ENCODE measurements at places on chromosomes 4 and X.
A peak's percentile ranks its signal among the peaks of the same experiment; 100 is the strongest.

GRCh38 chr4:581753-582361 lies 5.8 kb upstream of the TMEM271 start:
- DNase-seq, result no peak

DNA sequence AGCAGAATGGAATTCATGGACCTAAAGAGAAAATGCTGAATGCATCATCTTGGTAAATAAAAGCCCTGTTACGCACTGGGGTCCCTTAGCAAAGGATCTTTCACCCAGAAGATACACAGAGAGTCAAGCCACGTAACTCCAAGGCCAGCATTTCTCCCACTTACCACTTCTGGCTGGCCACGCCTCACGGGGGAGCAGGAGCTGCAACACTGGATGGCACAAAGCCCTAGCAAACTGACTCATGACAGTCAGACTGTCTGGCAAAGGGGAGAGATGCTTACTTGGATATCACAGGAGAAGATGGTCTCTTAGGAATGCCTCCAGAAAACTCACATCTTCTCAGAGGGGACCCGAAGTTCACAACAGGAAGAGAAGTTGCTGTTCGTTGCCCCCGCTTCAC lies 51.4 kb upstream of the BCLAF3 start:
- no peak for DNase-seq

- no peak for DNase-seq
These were observed 187.3 kb upstream of the CXCL13 start for GRCh38 chr4:77418333-77418732.

DNA sequence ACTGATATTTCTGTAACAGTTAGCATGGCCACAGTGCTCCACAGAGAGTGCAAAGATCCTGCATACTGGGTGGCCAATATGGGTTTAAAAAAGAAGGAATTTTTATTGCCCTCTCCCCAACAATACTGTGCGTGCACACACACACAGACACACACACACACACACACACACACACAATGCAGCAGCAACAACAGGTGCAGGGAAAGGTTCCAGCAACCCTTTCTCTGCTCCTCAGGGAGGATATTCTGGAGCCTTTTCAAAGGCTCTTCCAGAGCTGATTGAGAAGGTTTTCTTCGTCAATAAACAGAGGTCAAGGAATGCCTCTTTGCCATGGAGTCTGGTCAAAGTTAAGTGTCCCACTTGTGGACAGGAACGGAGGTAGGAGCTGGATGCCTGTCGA lies 84.8 kb upstream of the ZFP42 start:
- no peak for DNase-seq

DNA sequence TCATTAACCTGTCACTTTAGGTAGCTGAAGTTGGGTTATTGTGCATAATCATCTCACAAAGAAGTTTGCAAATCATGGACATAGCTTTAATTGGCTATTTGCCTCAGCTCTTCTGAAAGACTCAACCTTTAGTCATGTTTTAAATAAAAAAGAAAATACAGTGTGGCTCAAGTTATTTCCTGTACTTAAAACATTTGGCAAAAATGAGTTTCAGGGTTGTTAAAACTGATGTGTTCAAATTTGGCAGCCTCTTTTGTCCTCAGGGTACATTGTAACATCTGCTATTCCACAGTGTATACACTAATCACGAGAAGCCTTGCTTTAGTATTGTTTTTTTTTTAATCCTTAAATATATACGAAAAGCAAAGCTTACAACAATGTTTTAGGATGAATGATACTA lies 31.5 kb upstream of the HPGD start:
- no peak for DNase-seq

DNA sequence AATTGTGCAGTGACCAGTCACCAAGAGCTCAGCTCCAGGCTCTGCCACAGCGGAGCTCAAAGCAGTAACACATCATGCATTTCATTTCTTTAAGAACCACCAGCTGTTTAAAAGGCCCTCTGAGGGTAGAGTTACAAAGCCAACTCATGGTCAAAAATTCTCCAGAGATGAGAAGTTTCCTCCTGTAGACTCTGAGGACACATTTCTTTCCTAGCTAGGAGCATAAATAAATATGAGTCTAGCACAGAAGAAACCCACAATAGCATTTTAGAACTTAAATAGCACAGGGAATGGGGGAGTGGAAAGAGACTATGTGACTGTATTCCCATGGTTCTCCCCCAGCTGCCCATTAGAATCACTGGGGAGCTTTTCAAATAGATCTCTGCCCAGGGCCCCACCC lies 6.5 kb upstream of the CRMP1 start:
- no peak for DNase-seq

- no peak for DNase-seq
These were observed 77.1 kb downstream of the DCLK2 start for GRCh38 chr4:150155391-150155790.

DNA sequence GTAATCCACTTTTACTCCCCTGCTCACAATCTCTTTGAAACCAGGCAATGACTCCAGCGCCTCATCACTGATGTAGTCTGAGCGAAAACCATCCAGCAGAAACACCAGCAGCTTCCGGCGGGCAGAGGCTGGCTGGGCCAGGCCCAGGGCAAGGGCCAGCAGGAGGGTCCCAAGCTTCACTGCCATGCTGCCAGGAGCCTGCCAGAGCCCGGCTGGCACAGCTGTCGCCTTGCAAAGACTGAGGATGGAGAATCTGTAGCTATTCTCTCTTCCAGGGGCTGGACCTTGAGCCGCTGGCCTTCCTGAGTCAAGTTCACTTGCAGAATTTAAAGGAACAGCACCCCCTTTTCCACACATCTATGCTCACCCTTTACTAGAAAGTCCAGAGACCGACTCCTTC lies at the start of gene ENPP6:
Gene ENPP6, minus strand, starts transcription at position 240 of the 400 bp plus-strand sequence. Its CDS starts 54 bp downstream, at position 186.
- DNase-seq, result no peak

- peak; percentile 6 for DNase-seq
These were observed 330.7 kb upstream of the RASGEF1B start for GRCh38 chr4:81802285-81802846.

DNA sequence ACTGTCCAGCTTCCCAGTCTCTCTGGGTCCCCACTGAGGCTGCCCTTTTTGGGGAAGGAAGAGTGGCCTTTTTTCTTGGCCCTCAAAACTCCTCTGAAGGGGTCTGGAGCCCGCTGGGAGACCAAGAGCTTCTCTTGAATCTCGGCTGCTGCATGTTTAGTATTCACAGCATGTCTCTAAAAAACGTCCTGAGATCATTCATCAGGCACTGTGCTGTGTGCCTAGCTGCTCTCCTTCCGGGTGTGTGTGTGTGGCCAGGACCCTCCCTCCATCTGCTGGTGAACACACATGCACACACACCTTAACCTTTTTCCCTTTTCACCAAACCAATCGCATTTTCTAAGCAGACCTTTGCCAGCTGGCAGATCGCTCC lies 841 bp upstream of the FRMPD3 start:
- no peak for DNase-seq

DNA sequence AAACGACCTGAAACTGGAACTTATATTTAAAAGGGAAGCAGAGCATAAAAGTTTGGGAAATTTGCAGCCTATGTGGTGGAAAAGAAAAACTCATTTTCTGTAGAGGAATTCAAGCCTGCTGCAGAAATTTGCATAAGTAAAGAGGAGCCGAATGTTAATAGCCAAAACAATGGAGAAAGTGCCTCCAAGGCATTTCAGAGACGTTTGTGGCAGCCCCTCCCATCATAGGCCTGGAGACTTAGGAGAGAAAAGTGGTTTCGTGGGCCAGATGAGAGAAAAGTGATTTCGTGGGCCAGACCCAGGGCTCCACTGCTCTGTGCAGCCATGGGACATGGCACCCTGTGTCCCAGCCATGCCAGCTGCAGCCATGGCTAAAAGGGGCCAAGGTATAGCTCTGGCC lies 361.9 kb downstream of the PCDH19 start:
- no peak for DNase-seq

- DNase-seq, result no peak
These were observed 115.7 kb upstream of the MAP3K15 start for GRCh38 chrX:19630776-19631707.

DNA sequence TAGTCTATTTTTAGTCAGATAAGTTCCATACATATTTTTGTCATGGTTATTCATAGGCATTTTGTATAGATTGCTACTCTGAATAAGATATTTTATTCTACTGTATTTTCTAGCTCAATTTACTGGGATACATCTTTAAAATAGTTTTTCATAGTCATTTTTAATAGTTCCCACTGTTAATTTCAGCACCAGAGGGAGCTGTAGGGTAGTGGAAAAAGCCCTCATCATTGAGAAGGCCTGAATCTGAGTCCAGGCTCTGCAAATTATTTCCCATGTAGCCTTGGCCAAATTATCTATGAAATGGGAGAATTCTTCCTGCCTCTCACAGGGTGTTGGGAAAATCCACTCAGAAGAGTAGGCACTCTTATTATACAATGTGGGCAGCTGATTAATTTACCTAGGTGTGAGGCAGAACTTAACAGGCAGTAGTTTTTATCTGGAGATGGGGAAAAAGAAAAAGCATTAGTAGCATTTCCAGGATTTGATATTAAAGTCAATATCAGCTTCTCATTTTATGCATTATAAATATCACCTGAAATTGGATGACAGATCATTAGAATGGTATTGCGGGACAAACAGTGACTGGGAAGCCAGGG lies 102.9 kb upstream of the PAQR3 start:
- DNase-seq, result no peak

DNA sequence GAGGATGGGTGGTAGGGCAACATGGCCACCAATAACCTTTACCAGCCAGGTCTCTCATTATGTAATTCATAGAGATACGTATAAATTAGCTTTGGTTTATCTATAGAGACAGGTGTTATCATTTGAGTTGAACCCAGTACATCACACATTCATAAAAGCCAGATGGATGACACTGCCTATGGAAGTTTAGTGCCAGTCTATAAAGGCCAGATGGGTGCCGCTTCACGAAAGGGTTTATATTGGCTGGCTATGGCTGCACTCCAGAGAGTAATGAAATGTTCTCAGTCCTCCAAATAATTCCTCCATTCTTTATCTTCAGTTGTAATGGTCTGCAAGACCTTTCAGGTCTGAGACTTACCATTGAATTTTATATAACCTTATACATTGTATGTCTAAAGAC lies 331.9 kb upstream of the NR3C2 start:
- DNase-seq, result no peak

- no peak for DNase-seq
These were observed 471.2 kb downstream of the GASK1B start for GRCh38 chr4:157701695-157701994.

DNA sequence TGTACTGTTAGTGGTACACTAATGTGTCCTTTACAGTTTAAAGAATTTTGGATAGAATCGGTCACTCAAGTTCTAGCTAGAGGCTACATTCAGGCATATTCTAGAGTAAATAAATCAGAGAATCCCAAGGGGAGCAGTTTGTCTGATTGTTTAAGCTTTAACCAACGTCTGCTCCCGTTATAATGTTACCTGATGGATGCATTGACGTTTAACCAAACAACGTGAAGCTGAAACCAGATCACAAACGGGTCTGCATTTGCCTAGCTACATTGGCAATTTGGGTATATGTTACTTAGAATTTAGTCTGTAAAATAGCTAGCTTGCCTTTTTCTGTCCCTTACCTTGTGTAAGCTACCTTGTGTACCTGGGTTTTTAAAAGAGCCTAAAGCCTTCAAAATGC lies 1.6 kb downstream of the PI4K2B start:
- no peak for DNase-seq

DNA sequence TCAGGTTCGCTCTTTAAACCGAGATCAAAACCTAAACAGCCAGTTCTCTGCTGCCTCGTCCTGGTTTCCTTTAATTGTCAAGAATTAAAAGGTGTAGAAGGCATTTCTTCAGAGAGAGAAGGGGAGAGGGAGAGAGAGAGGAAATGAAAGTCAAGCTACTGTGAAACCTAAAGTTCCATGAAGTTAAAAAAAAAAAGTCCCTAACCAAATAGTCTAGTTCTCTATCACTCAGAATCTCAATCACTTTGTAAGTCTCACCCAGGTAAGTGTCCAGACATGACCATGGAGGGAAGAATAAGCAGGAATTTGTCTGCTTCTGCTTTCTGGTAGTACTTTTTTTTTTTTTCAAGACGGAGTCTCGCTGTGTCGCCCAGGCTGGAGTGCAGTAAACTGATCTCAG lies 18.8 kb upstream of the SMIM14 start:
- DNase-seq, result no peak

DNA sequence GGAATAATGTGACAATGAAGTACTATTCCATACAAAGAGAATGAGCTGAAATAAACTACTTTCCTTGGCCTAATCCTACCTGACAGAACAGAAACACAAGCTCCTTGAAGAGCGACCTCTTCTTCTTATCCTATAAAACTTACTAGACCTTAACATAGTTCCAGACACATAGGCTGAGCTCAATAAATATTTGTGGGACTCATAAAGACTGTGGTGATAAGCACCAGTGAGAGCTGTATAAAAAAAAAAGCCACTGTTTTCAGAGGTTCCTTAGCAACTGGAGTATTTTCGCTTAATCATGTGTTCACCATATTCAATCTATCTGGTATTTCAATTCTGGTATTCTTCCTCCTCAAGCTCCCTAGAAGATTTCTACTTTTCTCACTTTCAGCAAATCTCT lies 1129.6 kb downstream of the STPG2 start:
- no peak for DNase-seq

- DNase-seq, result no peak
These were observed 841.9 kb downstream of the PCDH18 start for GRCh38 chr4:136690360-136690759.

- DNase-seq, result no peak
These were observed 694.4 kb upstream of the POU3F4 start for GRCh38 chrX:82813671-82814078.

DNA sequence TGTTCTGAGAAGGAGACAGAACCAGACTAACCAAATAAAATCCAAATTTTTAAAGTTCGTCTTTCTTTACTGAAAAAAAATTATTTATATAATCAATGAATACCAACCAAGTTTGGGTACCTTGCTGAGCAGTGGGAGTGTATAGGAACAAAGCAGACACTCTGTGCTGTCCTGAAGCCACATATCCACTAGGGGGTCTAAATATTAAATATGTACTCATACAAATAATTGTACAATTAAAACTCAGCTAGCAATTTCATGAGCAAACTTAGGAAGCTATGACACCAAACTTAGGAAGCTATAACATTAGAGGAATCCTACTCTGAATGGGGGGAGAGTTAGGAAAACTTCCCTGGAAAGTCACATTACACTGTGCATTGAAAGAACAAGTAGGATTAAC lies 582.0 kb upstream of the EPHA5 start:
- no peak for DNase-seq

DNA sequence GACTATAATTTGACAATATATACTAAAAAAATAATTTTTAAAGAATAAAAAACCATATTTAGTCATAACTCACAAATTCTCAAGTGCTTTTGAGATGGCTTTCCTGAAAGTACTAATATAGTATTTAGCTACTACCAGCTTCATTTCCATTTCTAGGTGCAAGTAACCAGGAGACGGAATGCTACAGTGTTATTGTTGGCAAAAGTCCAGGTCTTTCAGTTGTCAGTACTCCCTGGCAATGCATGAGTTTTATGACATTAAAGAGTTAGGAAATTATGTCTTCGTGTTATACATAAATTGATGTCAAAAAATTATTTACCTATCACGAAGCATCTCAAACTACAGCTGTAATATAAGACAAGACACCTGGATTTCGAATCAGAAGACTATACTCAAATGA lies 45.0 kb downstream of the TMEM47 start:
- no peak for DNase-seq

DNA sequence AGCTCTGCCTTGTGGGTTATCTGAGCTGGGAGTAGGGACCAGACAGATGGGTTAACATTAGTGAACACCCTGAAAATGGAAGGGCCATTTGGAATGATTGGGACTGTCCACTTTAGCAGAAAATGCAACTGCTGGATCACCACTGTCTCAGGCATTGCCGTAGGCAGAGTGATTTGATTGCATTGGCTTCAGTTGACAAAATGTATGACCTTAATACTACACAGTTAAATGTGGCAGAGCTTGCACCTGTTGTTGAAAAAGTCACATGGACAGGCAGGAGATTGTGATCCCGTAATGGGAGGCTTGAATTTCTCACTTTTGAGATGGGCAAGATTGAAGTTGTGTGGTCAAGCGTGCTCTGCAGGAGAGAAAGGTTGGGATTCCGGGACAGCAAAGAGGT lies 166.5 kb upstream of the PUDP start:
- no peak for DNase-seq

All from NCI-H2107 (cell line).